ENCODE measurements at places on chromosomes 3 and 15.

DNA sequence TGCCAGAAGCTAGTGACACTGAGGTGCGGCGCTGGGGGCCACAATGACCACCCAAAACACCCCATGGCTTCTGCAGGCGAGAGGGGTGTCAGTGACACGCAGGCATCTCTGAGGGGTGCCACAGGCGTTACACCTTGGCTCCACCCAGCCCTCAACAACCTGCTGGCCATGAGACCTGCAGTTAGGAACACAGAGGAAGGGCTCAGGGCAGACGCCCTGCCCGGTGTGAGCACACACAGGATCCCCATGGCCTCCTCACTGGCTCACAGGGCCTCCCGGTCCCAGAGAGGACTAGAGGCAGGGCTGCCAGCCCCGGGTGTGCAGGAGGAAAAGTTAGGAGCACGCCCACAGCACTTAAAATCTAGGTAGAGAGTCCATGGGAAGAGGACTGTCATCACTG lies 35.1 kb downstream of the CYFIP1 start:
- DNase-seq: no peak

- no peak for DNase-seq
Measured at GRCh38 chr15:68163191-68163590, 41.9 kb downstream of the CALML4 start.

GRCh38 chr3:129020691-129021090 lies 19.6 kb downstream of the EFCC1 start:
- no peak for DNase-seq

- no peak for DNase-seq
Measured at GRCh38 chr15:68672781-68673205, 94.0 kb downstream of the CORO2B start.

GRCh38 chr15:68817304-68818065 lies 3.2 kb downstream of the ANP32A start:
- peak; percentile 69 for DNase-seq

DNA sequence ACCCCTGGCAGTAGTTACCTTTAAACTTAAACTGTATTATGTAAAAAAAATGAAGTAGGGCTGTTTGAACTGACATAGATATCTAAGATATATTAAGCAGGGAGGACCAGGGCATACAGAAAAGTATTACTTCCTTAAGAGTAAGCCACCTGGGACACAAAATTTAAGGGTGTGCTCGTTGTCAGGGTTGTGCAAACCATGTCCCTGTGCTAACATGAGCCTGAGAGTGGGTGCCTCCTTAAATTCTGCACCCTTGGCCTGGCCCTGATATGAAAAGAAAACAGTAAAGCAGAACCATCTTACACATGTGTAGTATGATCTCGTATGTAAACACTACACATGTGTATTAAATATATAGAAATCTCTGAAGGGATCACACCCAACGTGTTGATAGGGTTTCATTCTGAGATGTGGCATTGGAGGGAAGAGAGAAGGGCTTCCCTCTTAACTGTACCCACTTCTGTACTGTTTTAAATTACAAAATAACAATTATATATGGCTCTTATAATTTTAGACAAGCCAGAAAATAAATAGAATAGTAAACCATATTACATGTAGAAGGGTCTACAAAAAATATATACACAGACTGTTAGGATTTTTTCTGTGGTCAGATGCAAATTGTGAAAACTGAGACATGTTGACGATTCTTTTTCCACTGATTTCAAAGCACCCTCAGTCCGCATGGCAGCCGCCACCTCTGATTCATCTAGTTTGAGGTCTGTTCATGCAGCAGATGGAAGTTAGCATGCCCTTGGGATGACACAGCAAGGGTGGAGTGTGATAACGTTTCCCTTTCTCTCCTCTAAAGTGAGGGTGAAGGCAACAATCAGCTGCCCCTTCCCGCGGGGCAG lies 400.8 kb upstream of the PROK2 start:
- no peak for DNase-seq

- no peak for DNase-seq
Measured at GRCh38 chr3:48926425-48927392, 8.1 kb downstream of the ARIH2 start.

- no peak for DNase-seq
Measured at GRCh38 chr3:122858373-122858772, 63.5 kb downstream of the SLC49A4 start.

DNA sequence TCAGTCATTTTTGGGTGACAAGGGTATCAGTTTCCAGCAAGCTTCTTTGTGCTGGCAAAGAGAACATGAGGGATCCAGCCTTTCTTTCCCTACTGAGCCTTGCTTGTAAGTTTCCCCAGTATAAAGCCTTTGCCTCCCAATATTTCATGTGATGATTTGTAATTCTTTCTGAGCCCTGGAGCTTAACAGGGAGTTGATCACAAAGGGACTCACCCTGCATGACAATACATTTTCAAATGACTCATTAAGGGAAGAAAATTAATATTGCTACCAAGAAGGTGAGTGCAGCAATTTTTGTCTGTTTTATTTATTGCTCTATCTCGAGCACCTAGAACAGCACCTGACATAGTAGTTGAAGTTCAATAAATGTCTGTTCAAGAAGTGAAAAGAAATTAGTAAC lies 27.7 kb downstream of the OXSM start:
- no peak for DNase-seq

- no peak for DNase-seq
Measured at GRCh38 chr3:195077611-195078540, 193.1 kb downstream of the XXYLT1 start.

- peak; percentile 33 for DNase-seq
Measured at GRCh38 chr3:63937661-63938651, 25.8 kb upstream of the SCAANT1 start.

GRCh38 chr3:50157827-50158529 lies 2.9 kb downstream of the SEMA3F start:
- DNase-seq: no peak

DNA sequence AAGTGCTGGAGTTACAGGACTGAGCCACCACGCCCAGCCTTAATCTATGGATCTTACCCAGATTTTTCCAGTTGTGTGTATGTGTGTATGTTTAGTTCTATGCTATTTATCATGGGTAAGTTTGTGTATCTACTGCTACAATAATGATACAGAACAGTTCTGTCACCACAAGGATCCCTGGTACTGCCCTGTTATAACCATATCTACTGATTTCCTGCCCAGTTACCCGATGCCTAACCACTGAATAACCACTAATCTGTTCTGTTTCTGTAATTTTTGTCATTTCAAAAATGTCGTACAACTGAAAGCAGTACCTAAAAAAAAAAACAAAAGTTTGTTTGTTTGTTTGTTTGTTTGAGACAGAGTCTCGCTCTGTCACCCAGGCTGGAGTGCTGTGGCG lies 123.7 kb upstream of the RAP2B start:
- DNase-seq: no peak

DNA sequence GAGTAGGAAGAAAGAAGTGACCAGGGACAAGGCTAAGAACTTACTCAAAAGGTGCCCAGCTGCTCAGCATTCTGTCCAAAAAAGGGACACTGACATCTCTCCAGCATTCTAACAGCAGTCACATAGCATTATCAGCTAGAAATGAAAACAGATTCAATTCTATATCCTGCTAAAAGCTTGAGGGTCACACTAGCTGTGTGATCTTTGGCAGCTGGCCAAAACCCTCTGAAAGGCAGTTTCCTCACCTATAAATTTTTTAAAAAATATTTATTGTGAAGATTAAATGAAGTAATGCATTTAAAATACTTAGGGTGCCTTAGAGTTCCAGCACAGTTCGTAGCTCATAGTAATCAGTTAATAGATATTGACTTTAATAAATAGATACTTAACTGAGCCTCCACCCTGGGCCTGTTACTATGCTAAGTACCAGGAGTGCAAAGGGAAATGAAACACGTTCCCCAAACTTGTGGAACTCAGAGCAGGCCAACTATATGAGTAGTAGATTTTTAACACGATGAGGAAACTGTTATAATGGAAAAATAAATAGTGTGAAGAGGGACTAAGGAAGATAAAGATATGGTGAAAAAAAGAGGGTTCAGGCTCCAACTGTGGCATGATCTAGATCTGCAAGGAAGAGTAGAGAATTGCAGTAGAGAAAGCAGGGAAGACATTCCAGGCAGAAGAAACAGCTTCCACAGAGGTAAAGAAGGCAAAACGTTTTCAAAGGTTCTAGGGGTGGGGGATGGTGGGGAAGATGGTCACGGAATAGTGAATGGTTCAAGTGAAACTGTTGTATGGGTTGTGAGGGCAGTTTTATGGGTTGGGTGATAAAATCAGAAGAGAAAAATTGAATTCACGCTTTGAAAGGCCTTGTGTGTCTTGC lies 11.4 kb downstream of the CD86 start:
- no peak for DNase-seq

DNA sequence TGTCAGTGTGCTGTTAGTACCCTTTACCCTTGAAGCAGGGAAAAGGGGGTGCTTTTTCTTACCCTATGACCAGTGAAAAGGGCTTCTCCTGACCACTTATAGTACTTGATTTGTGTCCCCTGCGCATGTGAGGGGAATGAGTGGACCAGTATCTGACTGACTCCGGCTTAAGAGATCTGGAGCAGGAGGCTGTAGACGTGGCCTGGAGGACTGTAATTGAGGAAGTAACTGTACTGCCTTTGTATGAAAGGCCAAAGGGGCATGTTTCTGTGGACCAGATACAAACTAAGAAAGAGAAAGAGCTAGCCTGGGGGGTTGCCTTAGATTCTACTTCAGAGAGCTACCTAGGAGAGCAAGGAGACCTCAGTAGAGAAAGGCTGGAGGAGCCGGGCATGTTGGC lies 89.9 kb upstream of the TBL1XR1 start:
- no peak for DNase-seq

- no peak for DNase-seq
Measured at GRCh38 chr15:62951481-62951880, 91.1 kb upstream of the TPM1 start.
